Activated CD8-positive, alpha-beta memory T cell treated with anti-CD3 and anti-CD28 coated beads for 1 hour (primary cell): ENCODE measurements at places on chromosomes 5 and 9.

- DNase-seq, result no peak
Observed at GRCh38 chr9:35842795-35843194, 13.8 kb downstream of the TMEM8B start.

- DNase-seq, result no peak
Observed at GRCh38 chr5:4614088-4614487, 526.0 kb upstream of the ADAMTS16 start.

DNA sequence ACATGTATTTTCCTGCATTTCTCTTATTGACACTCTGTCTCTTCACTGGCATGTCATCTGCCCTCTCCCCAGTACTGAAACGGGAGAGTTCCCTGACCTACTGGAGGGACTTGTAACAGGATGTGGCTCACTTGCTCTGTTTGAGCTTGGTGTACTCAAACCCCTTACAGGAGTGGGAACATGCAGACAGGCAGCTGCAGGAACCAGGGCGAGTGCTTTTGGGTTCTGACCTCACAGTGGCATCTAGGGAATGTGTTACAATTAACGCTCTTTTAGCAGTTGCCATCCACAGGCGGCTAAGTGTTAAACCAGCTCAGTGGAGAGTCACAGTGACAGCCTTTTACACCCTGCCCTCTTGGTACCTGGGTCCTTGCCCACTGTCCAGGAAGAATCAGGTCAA is 300.3 kb upstream of the GRAMD2B start:
- DNase-seq, result no peak

- no peak for DNase-seq
Observed at GRCh38 chr5:59346982-59347381, 546.5 kb downstream of the PDE4D start.
